ENCODE measurements at places on chromosomes 2 and 18. TPM values are rescaled to one million over a fixed set of nuclear protein-coding genes. Genes with fewer than 3 reads are reported as not detected.

TMEM37 gene
- 11.1 TPM for total RNA-seq

SDC1 gene
- 4.8 TPM for total RNA-seq

CNDP1 gene
- 0.35 TPM for total RNA-seq

ZNF516 gene
- total RNA-seq = 14.9 TPM

ANKRD53 gene
- 6.1 TPM for total RNA-seq

ANKRD30BL gene
- not detected for total RNA-seq

RSAD2 gene
- 0.60 TPM for total RNA-seq

TUBB8B gene
- not detected for total RNA-seq

DNA sequence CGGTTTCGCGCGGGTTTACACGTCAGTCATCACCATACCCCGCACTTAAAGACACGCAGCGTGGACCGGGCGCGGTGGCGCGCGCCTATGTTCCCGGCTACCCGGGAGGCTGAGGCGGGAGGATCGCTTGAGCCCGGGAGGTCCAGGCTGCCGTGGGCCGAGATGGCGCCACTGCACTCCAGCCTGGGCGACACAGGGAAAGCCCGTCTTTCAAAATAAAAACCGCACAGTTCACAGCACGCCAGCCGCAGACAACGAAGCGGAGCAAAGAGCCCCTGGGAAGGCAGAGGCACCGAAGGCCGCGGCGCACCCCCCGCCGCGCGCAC is 328 bp downstream of the DTYMK start:
- no peak for DNase-seq
- H3K27ac ChIP-seq = peak overlapping the region; percentile 44
- H3K36me3 ChIP-seq = no peaks in the 10 kb centered on the region

GRCh38 chr2:134258684-134259388 is 5.0 kb downstream of the MGAT5 start:
- no peak overlapping the region for H3K27ac ChIP-seq
- H3K4me3 ChIP-seq = no peak overlapping the region
- no peaks in the 10 kb centered on the region for H3K27me3 ChIP-seq

DNA sequence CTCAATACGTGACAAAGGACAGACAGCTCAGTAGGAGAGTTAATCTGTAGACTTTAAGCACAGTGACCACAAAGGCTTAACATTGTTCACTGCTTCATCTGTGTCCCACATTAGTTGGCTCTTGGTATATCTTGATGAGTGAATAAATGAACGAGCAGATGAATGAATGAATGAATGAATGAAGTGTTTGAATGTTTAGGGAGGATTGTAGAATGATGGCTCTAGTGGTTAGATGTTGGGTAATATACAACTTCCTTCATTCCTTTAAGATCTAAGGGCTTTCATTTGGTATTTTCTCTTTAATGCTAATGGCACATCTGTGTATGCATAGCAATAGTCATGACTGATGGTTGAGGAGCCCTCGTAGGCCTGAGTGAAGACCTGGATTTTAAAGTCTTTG is 40.5 kb downstream of the ZNF407 start:
- no peak overlapping the region for H3K27ac ChIP-seq
- no peak for DNase-seq
- H3K4me1 ChIP-seq = no peaks in the 10 kb centered on the region
- no peaks in the 10 kb centered on the region for H3K27me3 ChIP-seq

- H3K4me3 ChIP-seq = no peak overlapping the region
- peak overlapping the region; percentile 59 for H3K27ac ChIP-seq
- H3K27me3 ChIP-seq = no peaks in the 10 kb centered on the region
- H3K36me3 ChIP-seq = peaks cover 14% of the 10 kb centered on the region
Measured at GRCh38 chr18:74507097-74507881, 11.1 kb downstream of the CNDP2 start.

DNA sequence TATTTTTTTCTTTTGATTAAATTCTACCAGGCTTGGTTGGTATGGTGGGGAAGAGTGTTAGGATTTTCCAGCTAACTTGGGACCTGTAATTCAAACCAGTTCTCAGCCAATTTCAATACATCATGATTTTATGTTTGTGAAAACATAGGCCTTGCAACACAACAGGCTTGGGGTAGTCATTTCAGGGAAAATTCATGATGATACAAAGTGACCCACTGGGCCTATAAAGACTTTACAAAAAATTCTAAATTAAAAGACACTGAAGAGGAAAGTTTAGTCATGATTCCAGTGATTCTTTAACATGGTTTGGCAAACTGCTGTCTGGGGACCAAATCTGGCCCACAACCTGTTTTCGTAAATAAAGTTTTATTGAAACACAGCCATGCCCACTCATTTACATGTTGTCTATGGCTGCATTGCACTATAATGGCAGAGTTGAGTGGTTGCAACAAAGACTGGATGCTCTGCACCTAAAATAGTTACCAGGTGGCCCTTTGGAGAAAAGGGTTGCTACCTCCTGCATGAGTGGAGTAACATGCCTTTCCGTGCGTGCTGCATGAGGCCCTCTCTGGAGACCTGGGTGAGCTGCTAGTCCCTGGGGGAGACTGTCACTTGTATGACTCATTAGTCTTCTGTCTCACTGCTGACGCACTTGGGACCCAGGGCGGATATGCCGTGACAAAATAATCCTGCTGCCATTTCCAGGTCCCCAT is 73.6 kb downstream of the NPAS2 start:
- H3K36me3 ChIP-seq = no peaks in the 10 kb centered on the region
- no peak overlapping the region for H3K27ac ChIP-seq
- H3K4me3 ChIP-seq = no peak overlapping the region
- H3K4me1 ChIP-seq = peaks cover 4% of the 10 kb centered on the region

DNA sequence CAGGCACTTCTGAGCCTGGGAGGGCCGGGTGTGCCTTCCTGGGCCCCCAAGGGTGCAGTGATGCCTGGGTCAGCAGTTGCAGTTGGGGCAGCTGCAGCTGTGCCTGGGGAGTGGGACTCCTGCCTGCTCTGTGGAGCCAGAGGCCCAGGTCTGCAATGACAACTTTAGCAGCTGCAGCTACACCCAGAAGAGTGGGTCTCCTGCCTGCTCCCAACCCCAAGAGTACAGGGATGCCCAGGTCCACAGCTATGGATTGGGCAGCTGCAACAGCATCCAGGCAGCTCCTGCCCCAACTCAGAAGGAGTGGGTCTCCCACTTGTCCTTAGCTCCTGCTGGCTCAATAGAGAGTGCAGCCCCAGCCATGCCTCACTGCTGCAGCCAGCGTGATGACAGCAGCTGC is 73.0 kb upstream of the ST3GAL5 start:
- no peak overlapping the region for H3K4me3 ChIP-seq
- no peaks in the 10 kb centered on the region for H3K27me3 ChIP-seq
- DNase-seq = no peak
- H3K4me1 ChIP-seq = no peaks in the 10 kb centered on the region
- no peak overlapping the region for H3K27ac ChIP-seq
- H3K36me3 ChIP-seq = no peaks in the 10 kb centered on the region

DNA sequence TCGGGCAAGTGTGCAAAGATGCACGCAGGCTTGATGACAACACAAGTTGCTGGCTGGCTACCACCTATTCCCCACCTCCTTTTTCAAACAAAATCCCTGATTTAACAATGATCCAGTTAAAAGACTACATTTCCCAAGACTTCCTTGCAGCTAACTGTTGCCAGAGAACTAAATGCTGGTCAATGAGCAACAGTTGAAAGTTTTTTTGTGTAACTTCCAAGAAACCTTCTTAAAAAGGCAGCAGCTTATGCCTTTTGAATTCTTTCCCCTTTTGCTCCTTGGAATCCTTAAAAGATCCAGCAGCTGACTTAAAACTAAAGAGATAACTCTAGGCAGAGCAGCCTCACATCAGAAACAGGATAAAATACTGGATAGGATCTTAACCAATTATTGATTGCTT is 38.5 kb downstream of the NPHP1 start:
- no peak for DNase-seq
- H3K27ac ChIP-seq = no peak overlapping the region
- H3K4me1 ChIP-seq = no peaks in the 10 kb centered on the region
- no peak overlapping the region for H3K4me3 ChIP-seq
- H3K36me3 ChIP-seq = no peaks in the 10 kb centered on the region

GRCh38 chr2:145160855-145161254 is 640.9 kb upstream of the ZEB2 start:
- H3K4me3 ChIP-seq = no peak overlapping the region
- DNase-seq = no peak
- H3K36me3 ChIP-seq = no peaks in the 10 kb centered on the region
- no peaks in the 10 kb centered on the region for H3K27me3 ChIP-seq

DNA sequence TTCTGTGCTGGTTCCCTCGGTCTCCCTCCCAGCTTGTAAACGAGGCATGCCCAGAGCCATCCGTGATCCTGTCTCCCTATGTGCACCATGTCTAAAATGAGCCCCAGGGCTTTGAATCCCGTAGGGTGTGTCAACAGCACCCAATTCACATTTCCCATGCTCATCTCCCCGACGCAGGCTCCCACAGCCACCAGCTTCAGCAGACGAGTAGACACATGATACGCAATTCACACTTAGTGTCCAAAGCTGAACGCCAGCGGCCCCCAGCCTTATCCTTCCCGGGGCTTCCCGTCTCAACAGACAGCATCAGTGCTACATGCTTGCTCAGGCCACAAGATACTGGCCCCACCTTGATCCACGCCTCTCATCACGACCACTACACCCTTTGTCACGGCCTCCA is 88.1 kb downstream of the EIPR1 start:
- H3K27ac ChIP-seq = no peak overlapping the region
- no peak overlapping the region for H3K4me3 ChIP-seq
- DNase-seq = no peak

DNA sequence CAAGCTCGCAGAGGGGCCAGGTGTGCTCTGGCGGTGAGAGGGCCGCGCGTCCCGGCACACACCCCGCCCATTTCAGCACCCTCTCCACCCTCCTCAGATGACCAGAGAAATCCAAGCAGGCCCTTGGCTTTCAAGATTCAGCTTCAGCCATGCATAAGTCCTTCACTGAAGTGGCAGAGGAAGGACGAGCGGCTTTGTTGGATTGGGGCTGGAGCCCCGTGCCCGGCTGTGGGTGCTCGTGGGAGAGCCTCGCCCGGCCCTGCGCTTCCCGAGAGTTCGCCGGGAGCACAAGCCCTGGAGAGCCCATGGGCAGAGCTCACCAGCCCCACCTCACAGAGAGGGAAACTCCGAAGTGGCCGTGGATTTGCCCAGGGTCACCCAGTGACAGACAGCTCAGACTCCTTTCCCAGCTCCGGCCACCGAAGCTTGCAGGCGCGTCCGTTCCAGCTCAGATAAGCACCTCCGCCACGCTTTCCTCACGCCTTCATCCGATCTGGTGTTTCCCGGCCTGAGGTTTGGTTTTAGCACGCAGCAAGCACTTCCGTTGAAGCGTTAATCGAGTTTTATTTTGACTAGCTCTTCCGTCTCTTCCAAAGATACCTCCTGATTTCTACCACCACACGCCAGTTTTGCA is 45.6 kb upstream of the MTCL1 start:
- no peak overlapping the region for H3K4me3 ChIP-seq
- no peaks in the 10 kb centered on the region for H3K27me3 ChIP-seq
- H3K27ac ChIP-seq = no peak overlapping the region
- no peaks in the 10 kb centered on the region for H3K36me3 ChIP-seq
- no peaks in the 10 kb centered on the region for H3K4me1 ChIP-seq

GRCh38 chr2:224163566-224164307 is 124.7 kb upstream of the SERPINE2 start:
- no peak overlapping the region for H3K27ac ChIP-seq
- H3K4me1 ChIP-seq = no peaks in the 10 kb centered on the region
- no peak for DNase-seq
- H3K36me3 ChIP-seq = no peaks in the 10 kb centered on the region

GRCh38 chr2:148876202-148876594 is 1.2 kb downstream of the KIF5C start:
- H3K4me1 ChIP-seq = peaks cover 7% of the 10 kb centered on the region
- H3K27me3 ChIP-seq = peaks cover 9% of the 10 kb centered on the region
- H3K4me3 ChIP-seq = peak overlapping the region; percentile 58
- no peak for DNase-seq
- H3K27ac ChIP-seq = no peak overlapping the region

DNA sequence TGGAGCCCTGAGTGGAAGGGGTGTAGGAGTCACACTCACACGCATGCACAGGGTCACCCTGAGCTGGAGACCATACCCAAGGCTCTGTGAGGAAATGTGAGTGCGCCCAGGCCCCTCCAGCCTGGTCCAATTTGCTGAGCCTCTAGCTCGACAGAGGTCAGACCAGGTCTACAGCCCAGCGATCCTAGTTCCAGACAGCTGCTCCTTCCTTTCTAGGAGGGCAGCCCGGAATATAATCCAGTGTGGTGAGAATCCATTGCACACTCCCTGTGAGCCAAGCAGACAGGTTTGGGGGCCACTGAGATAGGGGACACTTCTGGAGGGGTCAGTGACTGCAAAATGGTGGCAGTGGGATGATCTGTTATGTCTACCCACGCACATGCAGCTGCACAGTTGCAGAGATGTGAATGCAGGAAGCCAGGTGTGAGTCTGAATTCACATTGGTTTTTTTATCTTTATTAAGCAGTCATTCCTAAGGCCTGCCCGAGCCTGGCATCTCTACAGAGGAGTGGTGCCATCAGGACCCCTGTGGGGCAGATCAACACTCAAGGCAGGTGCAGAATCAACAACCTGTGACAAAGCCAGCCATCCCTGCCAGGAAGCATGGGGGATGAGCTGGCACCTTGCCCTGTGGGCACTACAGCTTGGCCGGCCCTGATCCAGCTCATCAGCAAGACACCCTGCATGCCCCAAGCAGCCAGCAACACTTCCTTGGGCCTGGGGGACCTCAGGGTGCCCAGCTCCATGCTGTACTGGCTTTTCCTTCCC is at the start of gene GPR148:
GPR148 (plus strand) TSS at position 522 of the 768 bp plus-strand sequence; CDS start at position 604, 82 bp downstream.
- no peak for DNase-seq
- H3K4me3 ChIP-seq = peak within 1 kb of the TSS; percentile 42
- peak within 1 kb of the TSS; percentile 85 for H3K27ac ChIP-seq
- H3K36me3 ChIP-seq = no peaks in the 10 kb centered on the region

- H3K27ac ChIP-seq = no peak overlapping the region
- H3K4me3 ChIP-seq = no peak overlapping the region
- H3K27me3 ChIP-seq = no peaks in the 10 kb centered on the region
- DNase-seq = no peak
- H3K36me3 ChIP-seq = no peaks in the 10 kb centered on the region
- H3K4me1 ChIP-seq = no peaks in the 10 kb centered on the region
Measured at GRCh38 chr18:468955-469790, 31.3 kb downstream of the COLEC12 start.

GRCh38 chr2:13858626-13859025 is 773.9 kb upstream of the LRATD1 start:
- no peak overlapping the region for H3K27ac ChIP-seq
- H3K27me3 ChIP-seq = no peaks in the 10 kb centered on the region
- no peaks in the 10 kb centered on the region for H3K4me1 ChIP-seq
- DNase-seq = no peak

Data from pancreas (tissue), 10 donors.